ENCODE measurements at places on chromosomes 1 and 21. TPM values are rescaled to one million over a fixed set of nuclear protein-coding genes. Genes with fewer than 3 reads are reported as not detected.

GRCh38 chr1:187961895-187962294 is 1133.1 kb downstream of the PLA2G4A start:
- no peaks in the 10 kb centered on the region for H3K36me3 ChIP-seq
- H3K27me3 ChIP-seq, result no peaks in the 10 kb centered on the region
- H3K4me1 ChIP-seq, result no peaks in the 10 kb centered on the region
- no peak overlapping the region for H3K4me3 ChIP-seq
- H3K27ac ChIP-seq, result no peak overlapping the region
- no peak for DNase-seq

- DNase-seq, result no peak
- H3K4me1 ChIP-seq, result peaks cover 70% of the 10 kb centered on the region
- H3K36me3 ChIP-seq, result peaks cover 87% of the 10 kb centered on the region
- peak overlapping the region; percentile 48 for H3K27ac ChIP-seq
These were observed 13.7 kb downstream of the CSF1 start for GRCh38 chr1:109924316-109924715.

DNA sequence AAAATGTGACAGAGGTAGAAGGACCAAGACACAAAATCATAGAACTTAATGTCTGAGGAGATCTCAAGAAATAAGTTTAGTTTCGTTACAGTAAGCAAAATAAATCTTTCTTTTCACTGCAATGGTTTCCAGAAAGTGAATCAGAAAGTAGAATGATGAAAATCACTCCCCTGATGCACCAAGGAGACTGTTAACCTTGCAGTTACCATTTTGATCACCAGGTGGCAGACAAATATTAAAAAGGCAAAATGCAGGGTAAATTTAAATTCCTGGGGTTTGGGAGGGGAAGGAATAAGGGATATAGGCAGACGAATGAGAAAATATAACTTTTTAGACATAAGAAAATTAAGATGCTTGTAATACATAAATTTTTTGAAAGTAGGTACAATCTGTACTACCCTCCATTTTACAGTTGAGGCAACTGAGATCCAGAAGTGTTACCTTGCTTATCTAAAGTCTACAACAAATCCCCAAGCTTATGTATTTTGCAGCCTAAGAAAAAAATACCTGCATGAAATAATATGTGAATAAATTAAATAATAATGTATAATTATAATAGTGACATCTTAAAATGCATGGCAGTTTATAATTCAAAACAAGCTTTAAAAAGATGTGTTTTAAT is 253.2 kb downstream of the CRB1 start:
- H3K4me1 ChIP-seq, result no peaks in the 10 kb centered on the region
- H3K36me3 ChIP-seq, result no peaks in the 10 kb centered on the region
- H3K4me3 ChIP-seq, result no peak overlapping the region
- DNase-seq, result no peak
- no peak overlapping the region for H3K27ac ChIP-seq
- no peaks in the 10 kb centered on the region for H3K27me3 ChIP-seq

CAMSAP2 gene
- total RNA-seq, result 36.5 TPM

GRCh38 chr1:212753749-212754148 is 37.8 kb downstream of the NSL1 start:
- no peak for DNase-seq
- peaks cover 23% of the 10 kb centered on the region for H3K4me1 ChIP-seq
- no peak overlapping the region for H3K4me3 ChIP-seq
- H3K27me3 ChIP-seq, result no peaks in the 10 kb centered on the region
- peaks cover 9% of the 10 kb centered on the region for H3K36me3 ChIP-seq

DNA sequence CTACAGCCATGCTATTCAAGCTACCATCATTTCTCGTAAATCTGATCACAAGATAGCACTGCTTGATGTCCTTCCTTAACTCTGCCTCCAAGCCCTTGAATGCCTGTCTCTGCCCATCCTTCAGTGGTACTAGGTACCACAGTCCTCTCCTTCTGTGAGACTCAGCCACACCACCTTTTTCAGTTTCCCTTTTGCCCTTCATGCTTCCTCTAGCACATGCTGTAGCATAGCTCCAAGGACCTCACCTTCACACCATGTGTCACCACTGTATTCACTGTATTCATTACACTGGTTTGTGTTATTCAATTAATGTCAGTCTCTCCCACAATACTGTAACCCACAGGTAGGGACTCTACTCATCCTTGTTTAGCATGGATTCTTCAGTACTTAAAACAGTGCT is 8.0 kb upstream of the TP53BP2 start:
- no peak overlapping the region for H3K4me3 ChIP-seq
- no peak overlapping the region for H3K27ac ChIP-seq
- no peaks in the 10 kb centered on the region for H3K27me3 ChIP-seq
- H3K36me3 ChIP-seq, result no peaks in the 10 kb centered on the region
- H3K4me1 ChIP-seq, result no peaks in the 10 kb centered on the region

- H3K4me1 ChIP-seq, result peaks cover 24% of the 10 kb centered on the region
- H3K36me3 ChIP-seq, result no peaks in the 10 kb centered on the region
- DNase-seq, result no peak
- no peaks in the 10 kb centered on the region for H3K27me3 ChIP-seq
- H3K27ac ChIP-seq, result no peak overlapping the region
These were observed 43.1 kb upstream of the EPS8L3 start for GRCh38 chr1:109806733-109807400.

CYB561D1 gene
- 6.2 TPM for total RNA-seq

- DNase-seq, result no peak
- no peak overlapping the region for H3K4me3 ChIP-seq
- no peak overlapping the region for H3K27ac ChIP-seq
- no peaks in the 10 kb centered on the region for H3K27me3 ChIP-seq
- H3K36me3 ChIP-seq, result no peaks in the 10 kb centered on the region
These were observed 351.6 kb upstream of the B3GALT2 start for GRCh38 chr1:193538003-193538354.

GRCh38 chr1:228977741-228978140 is 242.5 kb downstream of the RHOU start:
- peaks cover 10% of the 10 kb centered on the region for H3K4me1 ChIP-seq
- no peak for DNase-seq
- H3K4me3 ChIP-seq, result no peak overlapping the region
- no peaks in the 10 kb centered on the region for H3K27me3 ChIP-seq
- H3K27ac ChIP-seq, result no peak overlapping the region

SERPINC1 gene
- not detected for total RNA-seq

- H3K36me3 ChIP-seq, result peaks cover 92% of the 10 kb centered on the region
- DNase-seq, result no peak
- no peak overlapping the region for H3K4me3 ChIP-seq
- H3K27me3 ChIP-seq, result no peaks in the 10 kb centered on the region
These were observed 9.8 kb downstream of the TEX38 start for GRCh38 chr1:46681333-46682034.

DNA sequence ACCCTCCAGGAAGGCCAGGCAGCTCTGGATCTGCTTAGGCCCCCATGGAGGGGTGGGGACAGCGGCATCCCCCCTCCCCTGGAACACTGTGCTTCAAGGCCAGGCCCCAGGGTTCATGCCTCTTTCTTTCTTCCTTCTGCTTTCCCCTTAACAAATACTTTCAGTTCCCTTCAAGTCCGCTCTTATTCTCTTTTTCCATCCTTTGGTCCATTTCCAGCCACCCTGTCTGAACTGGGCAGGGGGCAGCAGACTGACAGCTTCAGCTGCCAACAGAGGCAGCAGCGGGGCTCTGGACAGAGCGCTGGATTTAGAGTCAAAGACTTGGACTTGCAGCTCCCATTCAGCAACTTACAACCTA is 1.1 kb upstream of the CD244 start:
- no peaks in the 10 kb centered on the region for H3K36me3 ChIP-seq
- H3K27me3 ChIP-seq, result no peaks in the 10 kb centered on the region
- H3K27ac ChIP-seq, result no peak overlapping the region
- H3K4me3 ChIP-seq, result no peak overlapping the region
- no peaks in the 10 kb centered on the region for H3K4me1 ChIP-seq

KRTAP24-1 gene
- total RNA-seq, result not detected

RNU1-3 gene
- total RNA-seq, result not detected

EXO1 gene
- 0.46 TPM for total RNA-seq

DNA sequence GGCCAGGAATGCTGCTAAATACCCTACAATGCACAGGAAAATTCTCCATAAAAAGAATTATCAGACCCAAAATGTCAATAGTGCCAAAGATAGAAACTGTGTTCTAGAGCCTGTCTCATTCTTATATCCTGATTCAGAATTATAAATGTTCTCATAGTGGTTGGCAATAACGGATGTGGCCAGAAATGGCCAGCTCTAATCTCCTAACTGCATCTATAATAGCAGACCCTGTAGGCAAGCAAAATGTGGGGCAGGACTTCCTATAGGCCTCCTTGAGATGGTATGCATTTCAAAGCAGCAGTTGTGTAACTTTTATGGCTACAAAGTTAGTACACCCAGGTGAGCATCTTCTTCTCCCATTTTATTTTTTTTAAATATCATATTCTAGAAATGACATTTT is 95.9 kb upstream of the SGIP1 start:
- DNase-seq, result no peak
- H3K4me3 ChIP-seq, result no peak overlapping the region
- no peaks in the 10 kb centered on the region for H3K4me1 ChIP-seq
- no peak overlapping the region for H3K27ac ChIP-seq
- no peaks in the 10 kb centered on the region for H3K27me3 ChIP-seq

ASAP3 gene
- total RNA-seq, result 27.0 TPM

GRCh38 chr1:54643736-54644135 is 2.1 kb downstream of the MROH7 start:
- H3K27me3 ChIP-seq, result no peaks in the 10 kb centered on the region
- H3K27ac ChIP-seq, result no peak overlapping the region
- no peak overlapping the region for H3K4me3 ChIP-seq
- peaks cover 9% of the 10 kb centered on the region for H3K4me1 ChIP-seq
- no peaks in the 10 kb centered on the region for H3K36me3 ChIP-seq

DNA sequence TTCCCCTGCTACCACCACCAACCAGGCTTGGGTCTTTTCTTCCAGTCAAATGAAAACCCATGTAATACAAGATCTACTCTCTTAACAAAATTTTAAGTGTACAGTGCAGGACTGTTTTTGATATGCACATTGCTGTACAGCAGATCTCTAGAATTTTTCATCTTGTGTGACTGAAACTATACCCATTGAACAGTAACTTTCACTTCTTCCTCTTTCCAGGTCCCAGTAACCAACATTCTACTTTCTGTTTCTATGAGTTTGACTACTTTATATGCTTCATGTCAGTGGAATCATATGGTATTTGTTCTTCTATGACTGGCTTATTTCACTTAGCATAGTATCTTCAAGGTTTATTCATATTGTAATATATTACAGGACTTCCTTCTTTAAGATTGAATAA is 45.3 kb upstream of the PLPPR4 start:
- no peaks in the 10 kb centered on the region for H3K4me1 ChIP-seq
- DNase-seq, result no peak
- H3K36me3 ChIP-seq, result no peaks in the 10 kb centered on the region

GRCh38 chr21:44403106-44404020 is 49.9 kb downstream of the TRPM2 start:
- no peaks in the 10 kb centered on the region for H3K36me3 ChIP-seq
- no peak for DNase-seq
- no peak overlapping the region for H3K27ac ChIP-seq

DNA sequence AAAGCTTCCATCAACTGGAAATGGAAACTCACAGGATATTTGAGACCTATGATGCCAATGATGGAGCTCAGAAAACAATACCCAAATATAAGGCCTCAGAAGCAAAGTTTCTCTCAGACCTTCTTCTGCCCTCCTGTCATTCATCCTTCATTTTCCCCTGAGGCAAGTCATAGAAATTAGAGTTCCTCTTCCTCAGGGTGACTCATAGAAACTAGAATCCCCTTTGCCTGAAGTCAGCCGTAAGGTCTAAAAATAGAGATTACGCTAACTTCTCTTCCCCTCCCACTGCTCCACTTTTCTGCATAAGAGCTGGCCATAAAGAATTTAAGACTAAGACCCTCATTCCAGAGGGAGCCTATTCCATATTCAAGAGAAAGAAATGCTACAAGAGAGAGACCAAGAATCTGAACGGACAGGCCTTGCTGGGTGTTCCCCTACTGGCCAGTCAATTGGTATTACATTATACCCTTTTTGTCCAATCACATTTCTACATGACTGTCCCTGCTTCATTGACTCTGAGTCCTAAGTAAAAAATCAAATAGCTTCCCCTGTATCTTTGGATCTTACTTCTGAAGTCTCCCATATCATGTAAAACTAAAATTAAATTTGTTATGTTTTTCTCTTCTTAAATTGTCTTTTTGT is 994.9 kb downstream of the ADGRL2 start:
- no peak overlapping the region for H3K27ac ChIP-seq
- no peaks in the 10 kb centered on the region for H3K4me1 ChIP-seq
- no peak for DNase-seq
- H3K27me3 ChIP-seq, result no peaks in the 10 kb centered on the region
- H3K36me3 ChIP-seq, result no peaks in the 10 kb centered on the region
- no peak overlapping the region for H3K4me3 ChIP-seq

HEYL gene
- total RNA-seq, result 8.6 TPM

GPR52 gene
- 1.3 TPM for total RNA-seq

- peaks cover 7% of the 10 kb centered on the region for H3K4me1 ChIP-seq
- H3K27me3 ChIP-seq, result no peaks in the 10 kb centered on the region
- no peak for DNase-seq
- no peak overlapping the region for H3K27ac ChIP-seq
These were observed 246.5 kb upstream of the VAMP3 start for GRCh38 chr1:7524341-7525337.

PEAR1 gene
- 12.6 TPM for total RNA-seq

- no peak for DNase-seq
- H3K27me3 ChIP-seq, result no peaks in the 10 kb centered on the region
- H3K4me3 ChIP-seq, result no peak overlapping the region
- H3K4me1 ChIP-seq, result no peaks in the 10 kb centered on the region
- H3K27ac ChIP-seq, result no peak overlapping the region
These were observed 63.8 kb downstream of the TGFB2 start for GRCh38 chr1:218408942-218409341.

GRCh38 chr1:27004471-27005165 is 8.0 kb downstream of the TENT5B start:
- peak overlapping the region; percentile 95 for H3K27ac ChIP-seq
- H3K27me3 ChIP-seq, result no peaks in the 10 kb centered on the region
- DNase-seq, result no peak

DNA sequence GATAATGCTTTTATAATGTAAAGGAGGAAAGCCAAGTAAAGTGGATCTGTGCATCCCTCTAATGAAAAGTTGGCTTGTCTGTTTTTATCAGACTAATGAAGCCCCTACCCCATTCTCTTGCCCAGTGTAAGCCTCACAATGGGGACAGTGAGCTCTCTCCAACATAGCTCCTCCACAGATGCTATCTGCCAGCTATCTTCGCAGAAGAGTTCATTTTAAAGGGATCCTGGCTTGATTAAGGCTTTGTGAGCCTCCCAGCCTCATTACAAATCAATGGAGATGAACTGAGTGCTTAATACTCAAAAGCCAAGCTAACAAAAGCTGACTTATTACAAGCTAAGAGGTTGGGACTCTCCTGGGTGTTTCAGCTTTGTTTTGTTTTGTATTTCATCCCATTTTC is 514.7 kb downstream of the NUF2 start:
- H3K27ac ChIP-seq, result no peak overlapping the region
- no peak overlapping the region for H3K4me3 ChIP-seq
- DNase-seq, result no peak
- no peaks in the 10 kb centered on the region for H3K36me3 ChIP-seq
- H3K4me1 ChIP-seq, result no peaks in the 10 kb centered on the region

SETDB1 gene
- 28.6 TPM for total RNA-seq

GRCh38 chr1:40690771-40691537 is 550 bp upstream of the NFYC start:
- no peaks in the 10 kb centered on the region for H3K27me3 ChIP-seq
- H3K4me3 ChIP-seq, result peak overlapping the region; percentile 98
- H3K36me3 ChIP-seq, result peaks cover 11% of the 10 kb centered on the region
- no peak for DNase-seq

RXFP4 gene
- total RNA-seq, result not detected

All from esophagus muscularis mucosa (tissue), 4 donors.